ENCODE measurements at places on chromosomes 6 and 20.

- DNase-seq: no peak
Measured at GRCh38 chr6:150464966-150465365, 96.2 kb downstream of the IYD start.

DNA sequence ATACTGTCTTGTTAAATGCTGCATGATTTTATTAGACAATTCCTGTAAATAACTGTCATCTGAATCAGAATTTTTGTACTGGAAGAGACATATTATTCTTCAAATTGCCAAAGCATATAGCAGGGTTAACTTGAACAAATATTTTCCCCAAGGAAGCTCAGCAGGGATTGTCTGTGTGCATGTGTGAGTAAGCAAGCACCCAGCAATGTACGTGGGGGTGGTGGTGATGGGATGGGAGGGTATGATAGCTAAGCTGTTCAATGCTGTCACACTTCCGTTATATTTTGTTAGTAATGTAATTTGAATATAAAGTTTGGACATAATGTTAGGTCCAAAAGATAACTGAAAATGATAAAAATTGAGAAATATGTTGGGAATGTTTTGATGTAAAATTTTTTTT is 118.1 kb downstream of the MYB start:
- DNase-seq: no peak

GRCh38 chr20:56748476-56749377 is 119.6 kb downstream of the TFAP2C start:
- no peak for DNase-seq

DNA sequence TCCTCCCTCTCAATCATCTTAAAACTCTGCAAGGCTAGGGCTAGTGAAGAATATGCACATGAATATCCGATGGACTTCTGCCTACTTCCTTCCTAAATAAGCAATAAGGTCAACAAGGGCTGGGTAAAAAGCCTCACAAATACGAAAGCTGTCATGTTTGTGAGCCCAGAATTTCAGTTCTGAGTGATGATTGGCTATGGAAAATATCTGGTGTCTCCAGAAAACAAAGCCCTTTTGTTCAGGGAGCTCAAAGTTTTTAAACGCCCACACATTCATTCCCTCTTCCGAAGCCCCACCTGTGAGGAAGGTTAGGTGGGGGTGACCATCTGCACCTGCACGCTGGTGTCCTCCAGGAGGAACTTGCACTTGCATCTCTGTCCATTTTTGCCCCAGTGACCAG is 126.9 kb upstream of the ARMC2 start:
- no peak for DNase-seq

DNA sequence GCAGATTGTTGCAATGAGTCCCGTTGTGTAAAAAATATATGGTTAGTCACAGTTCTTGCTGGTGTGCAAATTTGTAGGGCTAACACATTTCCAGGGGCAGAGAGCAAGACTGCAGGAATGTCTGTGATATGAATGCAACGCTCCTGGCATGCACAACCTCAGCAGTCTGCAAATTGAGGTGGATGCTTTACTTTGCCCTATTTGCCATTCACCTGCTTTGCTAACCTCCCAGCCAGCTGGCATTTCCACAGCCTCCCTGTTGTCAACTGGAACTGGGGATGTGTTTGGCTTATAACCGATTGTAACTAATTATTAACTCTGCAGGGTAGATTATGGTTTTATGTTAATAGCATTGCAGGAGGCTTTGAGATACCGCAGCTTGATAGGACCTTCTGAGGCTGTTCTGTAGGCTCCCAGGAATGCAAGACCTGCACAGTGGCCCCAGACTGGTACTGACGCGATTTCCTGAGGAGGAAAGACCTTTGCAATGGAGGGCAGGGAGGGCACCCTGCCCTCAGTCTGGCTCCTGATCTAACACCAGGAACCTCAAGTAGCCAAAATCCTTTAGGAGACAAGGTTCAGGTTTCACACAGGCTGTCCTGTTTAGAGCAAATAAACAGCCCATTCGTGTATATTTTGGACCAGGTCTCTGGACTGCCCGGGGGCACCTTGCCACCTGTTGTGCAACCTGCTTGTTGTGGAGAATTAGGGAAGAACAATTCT is 53.4 kb downstream of the EDN1 start:
- no peak for DNase-seq

GRCh38 chr6:88296694-88297093 is 130.5 kb upstream of the CNR1 start:
- no peak for DNase-seq

GRCh38 chr20:2246069-2246491 is 49.7 kb upstream of the TGM3 start:
- DNase-seq: no peak

GRCh38 chr6:70166088-70166958 is 136.6 kb downstream of the COL9A1 start:
- DNase-seq: peak; percentile 5

DNA sequence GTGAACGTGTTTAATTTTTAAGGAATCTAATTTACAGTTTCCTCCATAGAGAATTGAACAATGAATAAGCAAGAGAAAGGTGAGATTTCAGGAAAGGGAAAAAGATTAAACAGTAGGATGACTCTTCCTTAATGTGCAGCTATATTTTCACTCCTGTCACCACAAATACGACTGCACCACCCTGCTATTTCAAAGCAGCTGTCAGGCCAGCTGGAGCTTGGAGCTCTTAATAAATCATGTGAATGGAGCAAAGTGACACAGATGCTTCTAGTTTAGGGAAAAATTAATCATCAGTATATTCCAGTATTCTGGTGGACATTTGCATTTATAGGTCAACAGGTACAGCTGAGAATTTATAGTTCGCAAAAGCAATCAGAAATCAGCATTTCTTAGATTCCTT is 56.5 kb upstream of the PKIB start:
- DNase-seq: no peak

DNA sequence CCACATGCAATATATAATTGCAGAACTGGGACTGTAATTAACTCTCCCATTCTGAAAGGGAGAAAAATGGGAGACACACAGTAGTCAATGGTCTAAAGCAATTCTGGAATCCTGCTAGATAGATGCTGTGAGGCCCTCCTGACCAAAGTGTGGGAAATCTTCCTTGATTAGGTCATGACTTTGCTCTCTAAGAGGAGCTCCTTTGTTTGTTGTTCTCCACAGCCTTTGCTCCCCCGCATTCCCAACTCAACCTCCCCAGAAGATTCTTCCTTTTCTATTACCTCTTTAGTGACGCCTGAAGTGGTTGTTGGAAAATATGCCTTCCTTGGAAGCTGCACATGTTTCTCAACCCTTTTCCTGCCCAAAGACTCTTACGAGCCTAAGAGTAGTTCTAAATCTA is 28.8 kb upstream of the LIN28B start:
- no peak for DNase-seq

DNA sequence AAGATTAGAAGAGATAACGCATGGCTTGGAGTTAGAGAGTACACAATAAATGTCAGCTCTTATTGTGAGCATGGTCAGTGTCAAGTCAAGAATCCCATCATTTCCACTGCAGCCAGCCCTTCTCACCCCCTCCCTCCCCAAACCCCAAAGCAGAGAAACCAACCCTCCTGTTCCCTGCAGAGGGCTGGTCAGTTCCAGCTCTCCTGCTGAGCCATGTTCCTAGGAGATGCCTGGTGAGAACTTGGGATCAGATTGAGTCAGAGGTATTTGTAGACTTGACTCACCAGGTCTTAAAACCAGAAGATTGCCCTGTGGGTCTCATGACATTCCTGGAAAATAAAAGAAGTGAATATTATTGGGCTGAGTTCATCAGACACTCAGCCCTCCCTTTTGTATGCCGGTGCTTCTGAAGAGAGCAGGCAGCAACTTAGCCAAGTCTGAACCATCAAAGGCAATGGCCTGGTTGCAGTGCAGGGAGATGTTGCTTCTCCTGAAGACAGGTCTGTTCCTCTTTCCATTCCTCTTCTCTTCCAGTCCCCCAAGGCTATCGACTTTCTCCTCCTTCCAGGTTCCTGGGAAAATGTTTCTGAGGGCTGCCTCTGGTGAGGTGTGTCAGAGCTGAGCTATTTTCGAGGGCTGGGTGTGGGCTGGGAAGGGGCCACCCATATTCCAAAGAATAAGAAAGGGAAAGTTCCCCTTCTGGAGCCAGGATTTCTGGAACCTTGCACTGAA is 278.2 kb upstream of the SUPT3H start:
- no peak for DNase-seq

- no peak for DNase-seq
Measured at GRCh38 chr6:42314571-42315258, 97.1 kb upstream of the MRPS10 start.

DNA sequence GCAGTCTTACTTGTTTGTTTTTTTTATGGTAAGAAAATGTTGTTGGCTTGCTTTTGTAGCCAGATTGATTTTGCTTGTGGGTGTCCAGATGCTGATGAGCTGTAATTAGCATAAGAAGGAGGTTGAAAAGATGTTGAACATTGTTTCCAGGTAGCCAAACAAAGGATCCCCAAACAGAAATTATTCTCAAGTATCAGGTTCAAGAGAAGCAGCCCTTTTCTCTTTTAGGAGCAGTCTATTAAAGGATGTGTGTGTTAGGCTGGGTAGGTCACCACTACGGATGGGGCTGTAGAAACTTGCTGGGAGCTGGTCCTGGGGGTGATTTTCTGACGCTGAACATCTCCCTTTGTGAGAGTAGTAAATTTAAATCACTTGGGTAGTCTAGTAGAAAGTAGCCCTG is 86.9 kb upstream of the VSTM2L start:
- no peak for DNase-seq

DNA sequence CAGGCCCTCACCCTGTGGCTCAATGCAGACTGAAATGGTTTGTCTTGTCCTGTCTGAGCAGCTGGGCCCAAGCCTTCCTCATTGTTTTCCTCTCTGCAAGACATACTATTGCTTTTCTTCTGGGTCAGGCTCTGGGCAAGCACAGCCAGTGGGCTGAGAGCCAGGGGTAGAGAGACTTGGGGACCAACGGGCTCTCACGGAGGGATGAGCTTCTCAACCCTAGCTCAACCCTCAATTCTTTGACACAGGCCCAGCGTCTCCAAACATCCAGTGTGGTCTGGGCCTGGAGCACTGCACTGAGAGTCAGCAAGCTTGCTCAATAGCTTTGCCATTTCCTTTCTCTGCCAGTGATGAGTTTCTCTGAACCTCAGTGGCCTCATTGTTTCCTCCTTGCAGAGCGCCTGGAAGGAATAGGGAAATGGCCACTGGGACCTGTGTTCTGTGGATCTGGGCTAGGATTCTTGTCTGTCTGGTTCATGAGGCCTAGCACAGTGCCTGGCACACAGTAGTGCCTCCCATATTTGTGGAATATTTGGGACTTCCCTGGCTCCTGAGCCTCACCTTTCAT is 9.3 kb downstream of the ANGPT4 start:
- no peak for DNase-seq

- no peak for DNase-seq
Measured at GRCh38 chr6:37006793-37007339, 1.4 kb downstream of the FGD2 start.

GRCh38 chr6:17361013-17361412 is 32.4 kb upstream of the CAP2 start:
- DNase-seq: no peak

DNA sequence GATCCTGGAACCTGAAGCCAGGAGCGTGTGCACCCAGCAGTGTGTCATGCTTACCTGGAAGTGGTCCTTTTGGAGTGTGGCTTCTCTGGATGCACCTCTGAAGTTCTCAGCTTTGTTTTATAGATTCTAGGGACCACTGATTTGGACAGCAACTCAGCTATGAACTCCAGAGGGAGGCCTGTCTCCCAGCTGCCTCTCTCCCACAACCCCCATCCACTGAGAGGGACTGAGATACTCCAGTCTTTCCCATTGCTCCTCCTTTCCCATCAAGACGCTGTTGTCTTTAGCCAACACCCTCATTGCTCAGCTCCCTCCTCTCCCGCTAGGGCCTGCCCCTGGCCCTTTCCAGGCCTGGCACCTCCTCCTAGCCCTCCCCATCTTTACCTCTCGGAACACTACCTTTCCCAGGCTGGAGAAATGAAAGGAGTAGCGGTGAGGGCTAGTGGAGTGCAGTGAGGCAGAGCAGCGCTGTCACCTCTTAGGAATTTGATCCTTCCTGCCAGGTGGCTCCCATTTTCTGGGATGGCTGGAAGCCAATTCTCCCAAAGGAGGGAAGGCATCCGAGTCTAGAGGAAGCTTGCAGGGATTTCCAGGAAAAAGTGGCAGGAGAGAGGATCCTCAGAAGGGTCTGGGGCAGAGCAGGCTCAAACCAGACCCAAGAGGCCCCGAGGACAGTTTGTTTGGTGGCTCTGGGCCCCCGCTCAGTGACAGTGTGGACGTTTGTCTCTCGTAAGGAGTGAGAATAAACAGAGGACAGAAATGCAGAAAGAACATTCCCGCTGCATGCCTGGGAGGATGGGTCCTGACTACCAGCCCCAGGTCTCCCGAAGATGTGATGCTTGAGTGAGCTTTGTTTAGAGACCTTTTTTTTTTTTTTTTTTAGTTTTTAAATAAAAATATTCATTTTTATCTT is at the start of gene LRRN4:
Gene LRRN4 (minus strand): TSS at position 285 of the 913 bp plus-strand sequence. CDS start 1,261 bp downstream, outside the sequence.
- no peak for DNase-seq

GRCh38 chr6:151482290-151482689 is 11.5 kb upstream of the CCDC170 start:
- DNase-seq: no peak

DNA sequence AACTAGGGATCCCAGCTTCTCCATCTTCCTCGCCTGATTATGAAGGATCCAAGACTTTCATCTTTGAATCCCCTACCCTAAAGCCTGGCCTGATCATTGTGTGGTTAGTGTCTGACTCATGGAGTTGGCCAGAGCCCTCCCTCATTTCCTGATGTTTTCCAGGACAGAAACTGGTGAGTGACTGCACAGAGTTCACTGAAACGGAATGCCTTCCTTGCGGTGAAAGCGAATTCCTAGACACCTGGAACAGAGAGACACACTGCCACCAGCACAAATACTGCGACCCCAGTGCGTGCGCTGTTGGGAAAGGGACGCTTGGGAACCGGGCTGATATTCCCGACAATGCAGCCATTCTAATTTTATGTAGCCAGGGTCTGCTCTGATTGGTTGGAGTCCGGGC is 4.0 kb downstream of the CD40 start:
- no peak for DNase-seq

- no peak for DNase-seq
Measured at GRCh38 chr6:63783096-63783495, 147.5 kb downstream of the PHF3 start.

GRCh38 chr6:143449714-143450452 is 612 bp downstream of the ADAT2 start:
- peak; percentile 27 for DNase-seq

- no peak for DNase-seq
Measured at GRCh38 chr6:168133168-168133561, 54.2 kb upstream of the FRMD1 start.

- peak; percentile 27 for DNase-seq
Measured at GRCh38 chr6:135212935-135213334, 31.8 kb downstream of the MYB start.

GRCh38 chr6:147689398-147689797 is 180.9 kb downstream of the SAMD5 start:
- DNase-seq: no peak

GRCh38 chr6:105035299-105035698 is 78.4 kb downstream of the LIN28B start:
- DNase-seq: no peak

- DNase-seq: no peak
Measured at GRCh38 chr20:42795111-42795695, 394.5 kb downstream of the PTPRT start.

GRCh38 chr20:57841297-57841866 is 131.6 kb upstream of the PMEPA1 start:
- DNase-seq: no peak

- DNase-seq: peak; percentile 72
Measured at GRCh38 chr6:11727998-11728961, 50.3 kb downstream of the ADTRP start.

- DNase-seq: no peak
Measured at GRCh38 chr6:150937132-150937906, 71.8 kb downstream of the MTHFD1L start.

Data from CD4-positive, alpha-beta T cell treated with Interleukin-6 for 4 hours (primary cell).